ENCODE measurements at places on chromosomes 5 and 9.

DNA sequence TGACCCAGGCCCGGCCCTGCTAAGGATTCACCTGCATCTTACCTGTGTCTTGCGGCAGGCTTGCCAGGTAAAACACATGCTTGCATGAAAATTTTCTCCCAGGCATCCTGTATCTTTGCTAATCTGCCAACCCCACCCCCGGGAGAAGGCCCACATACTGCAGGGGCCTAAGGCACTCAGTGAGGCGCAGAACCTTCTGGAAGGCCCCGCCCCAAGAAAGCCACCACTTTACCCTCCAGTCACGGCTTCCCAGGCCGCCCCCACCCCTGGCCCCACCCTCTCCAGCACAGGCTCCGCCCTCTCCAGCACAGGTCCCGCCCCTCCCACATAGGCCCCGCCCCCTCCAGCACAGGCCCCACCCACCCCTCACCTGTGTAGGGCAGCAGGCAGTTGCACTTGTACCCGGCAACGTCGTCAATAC, 29.8 kb upstream of the SEC16A start:
- no peak for DNase-seq

DNA sequence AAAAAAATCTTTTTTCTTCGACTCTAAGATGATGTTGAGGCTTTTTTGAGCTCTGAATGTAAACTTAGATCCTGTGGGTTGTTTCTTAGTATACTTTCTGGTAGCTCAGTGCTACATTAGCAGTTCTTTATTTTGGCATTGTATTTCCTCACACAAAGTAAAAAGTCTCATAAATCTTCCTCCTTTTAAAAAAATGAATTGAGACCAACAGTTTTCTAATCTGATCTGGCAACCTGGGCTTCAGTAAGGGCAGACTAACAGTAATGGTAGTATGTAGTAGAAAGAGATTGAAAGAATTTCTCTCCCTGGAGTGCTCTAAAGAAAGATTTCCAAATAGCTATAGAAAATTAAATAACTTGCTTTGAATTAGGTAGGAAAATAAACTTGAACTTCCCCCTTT, 31.4 kb downstream of the ZCCHC7 start:
- no peak for DNase-seq

- DNase-seq: no peak
These were observed 16.2 kb downstream of the FNBP1 start for GRCh38 chr9:130026583-130027340.

DNA sequence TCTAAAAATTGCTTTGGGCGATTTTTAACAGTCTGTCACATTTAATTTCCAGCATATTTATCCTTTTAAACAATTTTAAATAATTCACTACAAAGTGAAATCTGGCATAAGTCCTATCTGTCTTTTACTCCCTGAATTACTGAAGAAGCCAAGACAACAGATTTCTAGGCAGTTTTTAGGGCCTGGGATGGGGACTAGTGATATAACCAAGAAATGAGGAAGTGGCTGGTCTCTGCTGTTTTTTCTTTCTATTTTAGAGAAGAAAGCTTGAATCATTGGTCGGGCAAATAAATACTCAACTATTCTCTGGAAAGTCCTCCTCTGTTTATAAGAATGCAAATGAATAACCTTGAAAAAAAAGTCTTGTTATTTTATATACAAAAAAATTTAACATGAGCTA, 79.7 kb upstream of the SSBP2 start:
- DNase-seq: no peak

- no peak for DNase-seq
These were observed 629.3 kb upstream of the ST8SIA4 start for GRCh38 chr5:101532430-101532829.

GRCh38 chr5:139668064-139668880, 20.1 kb downstream of the CXXC5 start:
- peak; percentile 77 for DNase-seq

DNA sequence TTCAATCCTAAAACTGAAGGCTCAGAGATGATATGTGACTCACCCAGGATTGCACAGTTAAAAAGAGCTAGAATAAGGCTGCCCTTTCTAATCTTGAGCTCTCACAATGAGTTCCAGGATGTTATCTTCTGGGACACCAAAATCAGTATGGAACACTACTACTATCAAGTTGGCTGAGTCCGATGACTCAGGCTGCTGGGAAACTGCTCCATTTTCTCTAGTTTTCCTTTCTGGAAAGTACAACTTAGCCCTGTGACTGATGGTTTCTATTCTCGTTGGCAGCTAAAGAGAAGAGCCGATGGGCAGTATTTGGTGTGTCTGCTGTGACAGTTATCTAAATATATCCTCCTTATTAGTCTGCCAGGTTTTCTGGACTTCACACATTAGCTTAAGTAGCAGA, 37.9 kb upstream of the DPYSL3 start:
- DNase-seq: no peak

- DNase-seq: peak; percentile 55
These were observed 1.0 kb downstream of the ANKH start for GRCh38 chr5:14870337-14871213.
